Stromal cell of bone marrow (primary cell): ENCODE measurements at places on chromosomes 3 and 15.

- no peak for DNase-seq
Observed at GRCh38 chr3:183437666-183438564, 9.5 kb upstream of the MCF2L2 start.

DNA sequence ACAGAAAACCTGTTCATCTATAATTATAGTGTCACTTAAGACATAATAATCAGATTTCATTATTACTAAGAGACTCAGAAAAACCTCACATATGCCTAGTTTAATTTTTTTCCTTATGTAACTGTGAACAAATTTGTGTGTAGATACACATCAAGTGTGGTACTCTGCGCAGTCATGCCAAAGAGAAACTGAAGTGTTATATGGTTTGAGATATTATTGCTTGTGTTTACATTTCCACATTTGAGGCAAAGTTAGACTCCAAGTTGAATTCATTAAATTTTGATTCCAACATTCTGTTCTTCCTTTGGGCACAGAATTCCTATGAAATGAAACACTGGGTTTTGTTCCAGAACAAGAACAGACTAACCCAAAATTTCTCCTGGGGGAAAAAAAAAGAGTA, 2.2 kb downstream of the MBNL1 start:
- no peak for DNase-seq

DNA sequence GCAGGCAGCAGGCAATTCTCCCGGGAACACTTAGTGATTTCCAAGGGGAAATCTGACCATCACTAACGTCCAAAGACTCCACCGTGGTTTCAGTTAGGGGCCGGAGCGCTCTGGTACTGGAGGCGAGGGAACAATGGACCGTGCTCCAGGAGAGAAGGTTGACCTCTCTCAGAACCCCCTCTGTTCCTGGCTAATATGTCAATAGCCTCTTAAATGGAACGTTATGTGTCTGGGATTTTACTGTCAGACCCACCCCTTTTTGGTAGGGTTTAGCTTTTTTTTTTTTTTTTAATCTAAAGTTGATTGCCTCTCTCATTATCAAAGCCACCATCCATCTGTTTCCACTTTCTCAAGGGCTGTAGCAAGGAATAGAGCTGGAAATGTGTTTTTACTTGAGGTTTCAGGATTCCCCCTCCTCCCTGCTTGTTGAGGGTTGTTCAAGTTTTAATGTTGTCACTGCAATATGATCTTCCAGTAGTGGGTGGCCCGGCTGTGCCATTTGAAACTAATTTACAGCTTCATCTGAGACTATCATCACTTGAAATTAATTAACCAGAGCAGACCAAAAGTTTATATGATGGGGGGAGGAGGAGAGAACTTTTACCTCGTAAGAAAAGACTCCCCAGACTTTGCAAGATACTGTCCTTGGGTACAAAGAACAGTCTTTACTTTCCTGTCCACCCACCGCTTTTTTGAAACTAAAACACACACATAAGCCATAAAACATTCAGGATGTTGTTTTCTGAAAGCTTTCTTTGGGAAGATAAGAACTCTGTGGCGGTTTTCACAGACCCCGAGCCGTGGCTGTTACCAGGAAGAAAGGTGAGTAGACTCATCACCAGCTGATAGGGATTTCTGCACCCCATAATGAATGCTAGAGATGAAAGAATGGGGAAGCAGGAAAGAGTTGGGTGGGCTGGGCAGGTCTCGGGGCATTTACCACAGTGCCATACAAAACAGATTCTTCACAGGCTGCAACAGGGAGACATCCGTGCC, 187.8 kb downstream of the UACA start:
- DNase-seq: peak; percentile 13

GRCh38 chr3:150751781-150752263, 11.1 kb downstream of the SIAH2 start:
- no peak for DNase-seq

DNA sequence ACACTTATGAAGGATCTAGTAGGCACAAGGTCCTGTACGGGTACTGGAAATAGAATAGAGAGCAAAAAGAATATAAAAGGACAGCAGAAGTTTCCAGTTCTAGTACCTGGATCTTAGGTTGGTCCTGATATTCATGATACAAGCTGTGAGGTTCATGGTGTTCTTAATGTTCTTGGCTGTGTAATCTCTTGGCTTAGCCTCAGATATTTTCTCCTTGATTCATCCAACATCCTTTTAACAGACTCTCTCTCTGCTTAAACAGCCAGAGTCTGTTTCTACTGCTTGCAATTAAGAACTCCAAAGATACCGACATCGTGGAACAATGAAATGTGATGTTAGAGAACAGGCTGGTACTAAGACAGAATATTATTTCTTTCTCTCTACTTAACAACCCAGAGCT, 49.9 kb downstream of the CNTN3 start:
- no peak for DNase-seq

DNA sequence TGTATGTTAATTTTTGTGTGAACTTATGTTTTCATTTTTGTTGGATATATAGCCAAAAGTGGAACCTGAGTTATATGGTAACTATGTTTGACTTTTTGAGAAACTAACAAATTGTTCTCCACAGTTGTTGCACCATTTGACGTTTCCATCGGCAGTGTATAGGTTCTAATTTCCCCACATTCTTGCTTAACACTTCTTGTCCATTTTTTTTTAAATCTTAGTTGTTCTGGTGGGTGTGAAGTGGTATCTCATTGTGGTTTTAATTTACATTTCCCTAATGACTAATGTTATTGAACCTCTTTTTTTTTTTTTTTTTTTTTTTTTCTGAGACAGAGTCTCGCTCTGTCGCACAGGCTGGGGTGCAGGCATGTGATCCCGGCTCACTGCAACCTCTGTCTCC, 8.0 kb downstream of the NISCH start:
- DNase-seq: no peak

DNA sequence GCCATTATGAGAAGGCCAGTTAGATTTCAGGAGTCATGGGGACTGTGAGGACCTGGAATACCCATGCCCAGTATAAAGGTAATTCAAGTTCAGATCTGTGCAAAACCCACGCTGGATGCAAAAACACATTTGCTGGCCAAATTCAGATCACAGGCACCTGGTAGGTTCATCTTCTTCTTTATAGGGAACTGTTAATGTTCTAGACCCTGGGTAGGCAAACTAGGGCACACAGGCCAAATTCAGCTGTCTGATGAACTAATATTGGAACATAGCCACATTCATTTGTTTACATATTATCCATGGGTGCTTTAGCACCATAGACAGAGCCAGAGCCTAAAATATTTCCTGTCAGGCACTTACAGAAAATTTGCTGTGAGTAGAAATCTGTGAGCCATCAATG, 241.4 kb downstream of the PTPRG start:
- no peak for DNase-seq
